Activated T-helper 17 cell treated with anti-CD3 and anti-CD28 coated beads, Interleukin-2, amount 50 U/mL, for 72 hours (primary cell): ENCODE measurements at places on chromosomes 6 and 20. TPM values are rescaled to one million over a fixed set of nuclear protein-coding genes. Genes with fewer than 3 reads are reported as not detected.
A peak's percentile ranks its signal among the peaks of the same experiment; 100 is the strongest.

HLA-C gene
- 620 TPM for total RNA-seq

GRCh38 chr20:11234181-11234580 lies 560.4 kb upstream of the JAG1 start:
- no peak for ATAC-seq

DNA sequence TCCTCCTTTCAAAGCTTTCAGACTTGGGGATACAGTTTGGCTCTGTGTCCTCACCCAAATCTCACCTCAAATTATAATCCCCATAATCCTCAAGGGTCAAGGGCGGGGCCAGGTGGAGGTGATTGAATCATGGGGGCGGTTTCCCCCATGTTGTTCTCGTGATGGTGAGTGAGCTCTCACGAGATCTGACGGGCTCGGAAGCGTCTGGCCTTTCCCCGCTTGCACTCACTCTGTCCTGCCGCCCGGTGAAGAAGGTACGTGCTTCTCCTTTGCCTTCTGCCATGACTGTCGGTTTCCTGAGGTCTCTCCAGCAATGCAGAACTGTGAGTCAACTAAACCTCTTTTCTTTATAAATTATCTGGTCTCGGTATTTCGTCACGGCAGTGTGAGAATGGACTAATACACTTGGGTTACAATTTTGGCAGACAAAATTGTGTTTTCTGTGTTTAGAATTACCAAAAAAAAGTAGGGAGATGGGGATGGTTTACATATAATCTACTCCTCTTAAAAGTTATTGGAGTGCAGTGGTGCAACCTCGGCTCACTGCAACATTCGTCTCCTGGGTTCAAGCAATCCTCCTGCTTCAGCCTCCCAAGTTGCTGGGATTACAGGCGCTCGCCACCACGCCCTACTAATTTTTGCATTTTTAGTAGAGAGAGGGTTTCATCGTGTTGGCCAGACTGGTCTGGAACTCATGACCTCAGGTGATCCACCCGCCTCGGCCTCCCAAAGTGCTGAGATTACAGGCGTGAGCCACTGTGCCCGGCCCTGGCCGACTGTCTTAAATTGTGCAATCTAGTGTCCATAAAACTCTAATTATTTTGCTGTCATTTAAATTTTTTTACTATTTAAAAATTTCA lies 33.6 kb upstream of the PXDC1 start:
- ATAC-seq = no peak

- ATAC-seq = no peak
Observed at GRCh38 chr6:50986319-50986718, 167.6 kb downstream of the TFAP2B start.

GRCh38 chr6:143346004-143346403 lies 104.5 kb downstream of the ADAT2 start:
- ATAC-seq = no peak

EPHA7 gene
- not detected for total RNA-seq

NMBR gene
- not detected for total RNA-seq

BRPF3 gene
- 17.7 TPM for total RNA-seq

GRCh38 chr6:121616406-121616805 lies 181.0 kb downstream of the GJA1 start:
- no peak for ATAC-seq

EPPIN gene
- total RNA-seq = not detected

DNA sequence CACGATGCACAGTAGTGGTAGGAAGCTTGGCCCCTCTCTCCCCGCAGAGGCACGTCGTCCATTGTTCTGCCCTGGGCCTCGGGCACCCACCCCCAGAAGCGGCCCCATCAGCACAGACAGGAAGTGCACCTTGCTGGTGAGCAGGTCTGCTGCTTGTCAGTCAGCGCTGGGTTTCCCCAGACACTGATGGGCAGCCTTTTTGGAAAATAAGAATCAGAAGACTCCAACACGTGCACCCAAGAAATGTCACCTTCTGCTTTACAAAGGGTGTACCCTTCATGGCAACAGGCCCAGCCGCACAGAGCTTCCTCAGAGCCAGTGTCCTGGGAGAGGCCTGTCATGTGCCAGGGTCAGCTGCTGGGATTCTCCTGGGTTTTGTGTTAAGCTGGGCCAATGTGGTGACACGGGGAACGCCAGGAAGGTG lies 34.7 kb upstream of the IRF4 start:
- ATAC-seq = peak; percentile 24

GRCh38 chr6:53115741-53116140 lies 32.9 kb downstream of the GCM1 start:
- ATAC-seq = no peak

GRCh38 chr6:118012944-118013343 lies 105.9 kb downstream of the SLC35F1 start:
- ATAC-seq = no peak

GRCh38 chr6:114158838-114159694 lies 183.8 kb downstream of the HS3ST5 start:
- ATAC-seq = no peak

SCUBE3 gene
- 0.05 TPM for total RNA-seq

DNA sequence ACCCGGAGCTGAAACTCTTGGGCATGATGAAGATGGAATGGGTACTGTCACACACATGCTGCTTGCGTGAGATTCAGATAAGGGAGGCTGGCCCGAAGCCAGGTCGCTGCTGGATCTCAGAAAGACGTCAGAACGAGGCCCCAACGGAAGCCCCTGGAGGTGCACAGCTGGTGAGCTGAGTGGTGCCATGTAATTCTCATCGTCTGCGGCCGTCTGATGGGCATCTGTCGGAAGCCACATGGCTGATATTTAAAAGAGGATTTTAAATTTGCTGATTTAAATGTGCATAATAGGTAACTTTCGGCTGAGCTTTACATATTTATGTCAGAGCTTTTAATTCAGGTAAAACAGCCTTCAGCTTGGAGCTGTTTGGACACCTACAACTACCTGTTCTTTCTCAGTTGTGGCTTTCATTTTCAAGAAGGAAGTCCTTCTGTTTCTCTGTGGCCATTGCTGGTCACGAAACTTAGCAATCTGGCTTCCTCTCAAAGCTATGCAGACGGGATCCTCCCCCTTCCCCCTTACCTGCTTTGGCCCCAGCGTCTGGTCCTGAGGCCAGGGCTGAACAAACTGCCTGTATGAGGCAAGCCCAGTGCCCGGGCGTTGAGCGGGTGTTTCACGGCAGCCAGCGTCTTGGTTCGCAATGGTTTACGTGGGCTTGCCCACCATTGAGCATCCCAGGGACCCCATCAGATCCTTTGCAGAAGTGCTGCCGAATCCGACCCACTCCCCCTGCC lies 9.2 kb downstream of the SLCO4A1 start:
- peak; percentile 70 for ATAC-seq

DNA sequence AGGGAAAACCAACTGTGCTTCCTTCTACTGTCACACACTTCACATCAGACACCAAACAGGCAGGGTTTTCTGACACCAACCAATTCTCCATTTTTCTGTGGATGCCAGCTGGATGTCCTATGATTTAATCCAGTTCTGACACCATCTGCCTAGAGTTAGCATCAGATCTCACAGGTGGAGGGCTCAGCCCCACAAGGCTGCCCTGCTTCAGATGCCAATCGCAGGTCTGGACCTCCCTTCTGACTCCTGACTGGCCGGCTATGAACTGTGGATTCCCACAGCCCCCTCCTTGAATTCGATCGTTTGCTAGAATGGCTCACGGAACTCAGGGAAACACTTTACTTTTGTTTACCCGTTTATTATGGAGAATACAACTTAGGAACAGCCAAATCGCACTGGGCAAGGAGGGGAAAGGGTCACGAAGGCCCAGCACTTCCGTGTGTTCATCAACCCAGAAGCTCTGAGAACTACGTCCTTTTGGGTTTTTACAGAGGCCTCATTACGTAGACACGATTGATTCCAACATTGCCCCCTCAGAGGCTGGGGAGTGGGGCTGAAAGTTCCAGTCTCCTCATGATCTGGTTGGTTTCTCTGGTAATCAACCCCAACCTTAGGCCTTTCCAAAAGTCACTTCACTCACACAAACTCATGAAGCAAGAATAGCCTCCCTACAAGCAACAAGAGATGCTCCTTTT lies 25.4 kb upstream of the MAS1 start:
- no peak for ATAC-seq

- ATAC-seq = no peak
Observed at GRCh38 chr6:146990821-146991798, 213.1 kb upstream of the STXBP5 start.

NOL4L gene
- total RNA-seq = 28.5 TPM

ZC2HC1B gene
- not detected for total RNA-seq

DNA sequence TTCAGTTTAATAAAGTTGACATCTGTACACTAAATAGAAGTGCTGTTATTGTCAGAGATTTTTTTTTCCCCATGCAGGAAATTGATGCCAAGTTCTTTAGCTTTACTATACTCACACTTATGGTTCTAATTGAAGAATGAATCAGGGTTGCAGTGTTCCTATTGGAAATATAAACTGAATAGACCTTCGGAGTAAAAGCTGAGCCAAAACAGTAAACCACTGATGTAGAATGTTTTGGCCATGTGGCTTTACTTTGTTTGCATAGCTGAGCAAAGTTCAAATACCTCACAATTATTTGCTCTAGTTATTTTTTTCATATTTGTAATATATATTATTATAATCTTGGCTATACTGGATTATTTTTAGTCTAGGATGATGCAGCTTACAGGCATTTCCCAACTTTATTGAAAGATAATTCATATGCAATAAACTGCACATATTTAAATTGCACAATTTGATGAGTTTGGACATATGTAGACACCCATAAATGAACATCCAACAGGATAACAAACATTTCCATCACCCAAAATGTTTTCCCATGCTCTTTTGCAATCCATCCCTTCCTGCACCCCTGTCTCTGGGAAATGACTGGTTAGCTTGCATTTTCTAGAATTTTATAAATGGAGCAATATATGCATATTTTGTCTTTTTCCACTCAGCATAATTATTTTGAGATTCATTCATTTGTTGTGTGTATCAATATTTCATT lies 105.8 kb upstream of the NOX3 start:
- no peak for ATAC-seq

GRCh38 chr20:1831606-1832005 lies 63.6 kb upstream of the SIRPA start:
- ATAC-seq = no peak

CFB gene
- 1.5 TPM for total RNA-seq

TGM3 gene
- total RNA-seq = not detected

CST4 gene
- not detected for total RNA-seq

GRCh38 chr20:17228624-17229061 lies 1.8 kb downstream of the PCSK2 start:
- no peak for ATAC-seq

GRCh38 chr6:106895703-106896040 lies 78.9 kb downstream of the CD24 start:
- ATAC-seq = no peak

CCND3 gene
- 297 TPM for total RNA-seq

- no peak for ATAC-seq
Observed at GRCh38 chr20:46775806-46776205, 66.4 kb downstream of the SLC2A10 start.

GRCh38 chr6:161029195-161029809 lies 37.7 kb downstream of the MAP3K4 start:
- ATAC-seq = peak; percentile 81

DNA sequence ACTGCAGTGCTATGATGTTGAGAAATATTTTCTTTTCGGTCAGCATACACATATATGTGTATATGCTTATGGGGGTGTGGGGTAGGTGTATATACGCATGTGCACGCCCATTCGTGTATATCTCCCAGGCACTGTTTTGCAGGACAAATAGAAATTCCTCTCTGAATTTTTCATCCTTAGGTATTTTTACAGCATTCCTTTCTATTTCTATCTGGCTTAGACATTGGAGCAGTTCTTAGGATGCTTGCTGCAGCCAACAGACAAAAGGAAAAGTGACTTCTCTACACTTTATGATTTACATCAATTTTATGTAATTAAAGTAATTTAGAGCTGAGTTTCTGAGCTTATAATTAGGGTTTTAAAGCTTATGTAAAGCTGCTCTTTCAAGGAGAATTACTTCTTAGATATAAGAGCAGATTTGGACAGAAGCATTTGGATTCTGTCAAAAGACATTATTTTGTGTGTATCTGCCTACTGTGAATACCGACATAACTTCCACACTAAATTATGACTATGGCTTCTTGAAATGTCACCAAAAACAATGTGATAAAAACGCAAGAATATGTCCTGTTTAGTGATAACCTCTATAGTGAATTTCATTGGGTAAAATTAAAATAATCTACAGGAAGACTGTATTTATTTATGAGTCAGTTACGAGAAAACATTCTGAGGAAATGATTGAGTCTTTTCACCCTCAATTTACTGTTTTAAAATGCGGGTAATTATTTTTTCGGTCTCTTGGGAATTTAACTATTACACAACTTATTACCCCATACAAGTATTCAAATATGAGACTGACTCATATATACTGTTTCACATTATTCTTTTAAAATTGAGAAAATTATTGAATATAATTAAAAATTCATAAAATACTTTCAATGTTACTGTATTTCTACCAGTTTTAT lies 21.3 kb upstream of the CEP43 start:
- no peak for ATAC-seq

DNA sequence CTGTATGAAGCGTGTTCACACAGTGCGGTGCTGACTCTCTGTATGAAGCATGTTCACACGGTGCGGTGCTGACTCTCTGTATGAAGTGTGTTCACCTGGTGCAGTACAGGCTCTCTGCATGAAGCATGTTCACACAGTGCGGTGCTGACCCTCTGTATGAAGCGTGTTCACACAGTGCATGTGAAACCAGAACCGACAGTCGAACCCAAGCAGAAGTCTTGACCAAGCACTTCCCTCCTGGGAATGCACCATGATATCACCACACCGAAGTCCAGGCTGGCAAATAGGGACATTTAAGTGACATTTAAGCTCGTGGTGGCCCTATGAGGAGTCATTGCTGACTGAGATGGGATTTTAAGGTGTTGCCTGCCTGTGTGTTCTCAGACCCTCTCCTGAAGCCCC lies 11.3 kb upstream of the SERPINB1 start:
- no peak for ATAC-seq

GRCh38 chr6:133502441-133503335 lies 261.5 kb downstream of the EYA4 start:
- no peak for ATAC-seq
